ENCODE measurements at places on chromosomes 6 and 20.

GRCh38 chr20:47350181-47350550 is 6.3 kb downstream of the ZMYND8 start:
- no peak for DNase-seq

GRCh38 chr6:37807656-37808055 is 11.9 kb upstream of the ZFAND3 start:
- DNase-seq, result no peak

DNA sequence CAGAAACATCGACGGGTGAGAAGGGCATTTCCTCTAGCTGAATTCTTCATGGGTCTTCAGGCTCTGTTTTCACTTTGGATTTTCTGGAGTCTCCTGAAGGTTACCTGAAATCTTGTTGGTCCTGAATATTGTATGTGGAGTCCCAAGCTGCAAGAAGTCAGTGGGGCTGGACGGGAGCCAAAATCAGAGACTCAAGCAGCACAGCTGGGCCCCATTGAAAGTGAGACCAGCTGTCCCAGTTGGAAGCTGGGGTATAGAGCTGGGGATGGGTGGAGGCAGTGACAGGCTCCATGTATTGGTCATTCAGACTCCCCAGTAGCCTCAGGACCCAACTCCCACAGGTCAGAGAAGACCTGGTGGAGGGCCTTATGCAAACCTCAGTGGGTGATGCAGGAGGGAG is 111.3 kb upstream of the MLN start:
- no peak for DNase-seq

DNA sequence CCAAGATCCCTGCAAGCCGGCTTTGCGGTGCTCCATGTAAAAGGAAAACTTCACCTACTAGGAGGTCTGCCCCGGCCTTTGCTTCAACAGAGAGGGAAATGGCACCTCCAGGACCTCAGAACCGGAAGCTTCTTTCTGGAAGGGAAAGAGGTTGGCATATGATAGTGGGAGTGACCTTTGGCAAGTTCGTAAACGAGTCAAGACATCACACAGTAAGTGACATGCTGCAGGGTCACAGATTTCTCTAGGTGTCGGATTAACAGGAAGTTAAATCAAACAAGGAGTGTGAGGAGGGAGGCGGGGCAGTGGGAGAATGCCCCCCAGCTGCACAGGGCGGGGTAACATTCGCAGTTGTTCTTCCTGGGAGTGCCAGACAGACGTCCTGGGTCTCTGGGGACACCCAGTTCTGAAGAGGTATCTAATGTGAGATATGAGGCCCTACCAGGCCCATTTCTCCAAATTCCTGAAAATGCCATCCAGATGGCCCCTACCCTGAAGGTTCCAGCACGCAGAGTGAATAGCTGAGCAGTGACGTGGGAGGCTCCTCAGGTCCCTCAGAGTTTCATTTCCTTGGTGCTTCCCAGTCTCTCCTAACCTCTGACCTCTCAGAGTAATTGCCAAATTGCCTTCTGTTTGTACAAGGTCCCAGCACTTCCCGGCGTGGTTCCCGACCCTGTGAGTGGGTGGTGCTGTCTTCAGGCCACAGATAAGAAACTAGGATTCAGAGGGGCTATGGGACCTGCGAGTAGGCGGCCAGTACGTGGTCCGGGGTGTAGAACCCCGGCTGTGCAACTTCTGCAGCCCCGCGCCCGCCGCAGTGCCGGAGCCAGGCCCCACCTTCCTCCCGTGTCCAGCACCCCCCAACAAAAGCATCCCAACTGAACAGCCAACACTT is 1.9 kb downstream of the RRBP1 start:
- peak; percentile 96 for DNase-seq

DNA sequence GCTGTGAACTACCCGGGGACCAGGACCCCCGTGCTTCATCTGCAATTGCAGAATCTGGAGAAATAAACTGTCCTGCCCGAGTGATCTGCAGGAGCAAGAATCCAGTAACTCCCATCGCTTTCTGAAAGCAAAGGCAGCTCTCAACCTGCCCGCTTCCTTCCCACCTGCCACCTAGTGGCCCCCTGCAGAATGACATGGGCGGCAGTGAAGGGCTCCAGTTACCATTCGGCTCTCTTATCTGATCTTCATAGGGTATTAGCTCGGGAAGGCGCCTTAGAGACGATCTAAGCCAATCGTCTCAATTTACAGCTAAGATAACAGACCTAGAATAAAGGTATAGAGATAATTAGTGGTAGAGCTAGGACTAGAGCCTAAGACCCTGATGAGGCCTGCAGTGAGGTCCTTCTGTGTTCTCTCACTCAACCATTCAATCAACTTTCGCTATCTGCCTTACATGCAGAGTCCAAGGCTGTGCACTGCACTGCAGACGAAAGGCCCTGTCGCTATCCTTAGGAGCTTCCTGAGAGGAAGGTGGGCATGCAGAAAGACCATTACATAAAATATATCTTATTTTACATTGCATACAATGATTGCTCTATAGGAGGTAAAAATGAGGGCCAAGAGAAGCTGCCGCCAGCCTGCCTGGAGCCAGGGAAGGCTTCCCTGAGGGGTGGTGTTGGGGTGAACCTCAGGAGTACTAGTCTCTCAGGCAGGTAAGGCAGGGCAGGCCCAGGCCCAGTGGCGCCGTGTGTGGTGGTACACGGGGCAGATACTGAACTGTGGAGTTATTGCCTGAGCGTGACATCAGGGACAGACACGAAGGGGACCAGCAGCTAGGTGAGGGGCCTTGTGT is 7.1 kb upstream of the PSMG4 start:
- peak; percentile 83 for DNase-seq

DNA sequence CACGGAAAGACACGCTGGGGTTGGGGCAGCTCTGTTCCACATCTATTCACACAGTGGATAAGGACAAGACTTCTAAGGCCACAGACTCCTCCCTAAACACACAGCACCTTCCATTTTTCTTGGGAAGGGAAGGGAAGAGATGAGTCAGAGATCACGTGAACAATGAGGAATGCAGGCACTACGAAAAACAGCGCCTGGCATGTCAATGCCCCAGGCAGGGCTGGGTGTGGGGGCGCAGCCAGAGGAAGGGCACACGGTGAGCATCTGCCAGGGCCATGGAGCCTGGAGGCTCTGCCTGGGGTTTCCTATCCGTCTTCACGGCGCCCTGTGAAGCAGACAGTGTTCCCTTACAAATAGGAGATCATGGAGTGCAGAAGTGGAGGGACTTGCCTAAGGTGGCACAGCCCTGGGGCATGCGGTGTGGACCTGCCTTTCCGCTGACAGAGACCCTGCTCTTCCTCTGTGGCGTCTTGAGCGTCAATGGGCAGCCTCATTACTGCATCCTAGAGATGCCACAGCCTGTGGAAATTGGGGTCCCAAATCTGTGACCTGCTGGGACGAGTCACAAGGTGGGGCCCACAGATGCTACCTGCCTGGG is 15.4 kb downstream of the UNC93A start:
- DNase-seq, result no peak

DNA sequence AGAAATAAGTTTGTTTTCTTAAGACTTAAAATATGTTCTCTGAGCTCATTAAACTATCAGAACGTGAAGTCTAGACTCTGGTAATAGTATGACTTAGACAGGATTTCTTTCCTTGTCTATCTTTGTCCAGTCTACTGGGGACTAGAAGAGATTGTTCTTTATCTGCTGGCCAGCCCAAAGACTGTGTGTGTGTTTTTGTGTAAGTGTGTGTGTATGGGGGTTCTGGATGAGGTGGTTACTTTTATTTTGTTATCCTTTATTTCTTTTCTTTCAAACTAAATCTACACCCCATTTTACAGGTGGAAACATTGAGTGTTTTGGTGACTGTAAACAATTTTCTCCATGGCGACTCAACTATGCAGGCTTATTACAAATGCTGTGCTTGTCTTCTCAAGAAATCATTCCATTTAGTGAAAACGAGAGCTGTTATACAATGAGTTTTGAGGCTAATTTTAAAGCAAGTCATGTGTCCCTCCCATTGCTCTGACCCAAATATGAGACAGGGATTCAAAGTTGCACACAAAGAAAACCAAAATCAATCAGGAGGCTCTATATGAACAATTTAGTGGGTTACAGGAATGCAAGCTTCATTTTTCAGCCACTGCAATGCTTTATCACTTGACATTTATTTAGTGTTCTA is 97.6 kb downstream of the ELOVL5 start:
- no peak for DNase-seq

DNA sequence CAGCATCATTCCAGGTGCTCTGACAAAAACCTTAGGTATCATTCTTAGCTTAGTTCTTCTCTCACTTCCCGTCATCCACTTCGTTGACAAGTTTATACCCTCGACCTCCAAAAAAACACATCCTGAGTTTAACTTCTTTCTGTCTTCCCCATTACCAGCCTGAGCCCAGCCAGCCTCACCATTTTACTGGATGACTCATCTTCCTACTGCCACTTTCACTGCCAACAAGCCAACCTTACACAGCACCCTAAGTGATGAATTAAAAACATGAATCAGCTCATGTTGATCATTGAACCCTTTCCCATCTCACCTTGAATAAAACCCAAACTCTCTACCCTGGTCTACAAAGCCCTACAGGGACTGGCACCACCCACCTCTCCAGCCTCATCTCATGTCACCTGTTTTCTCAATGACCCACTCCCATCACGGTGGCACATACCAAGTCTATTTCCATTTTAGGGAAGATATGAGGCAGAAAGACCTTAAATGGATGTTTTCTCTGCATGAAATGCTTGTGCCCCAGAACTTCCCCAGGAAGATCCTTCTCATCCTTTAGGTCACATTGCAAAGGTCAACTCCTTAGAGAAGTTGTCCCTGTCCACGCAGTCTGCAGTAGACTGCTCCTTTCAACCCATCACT is 9.9 kb upstream of the UST start:
- DNase-seq, result no peak

DNA sequence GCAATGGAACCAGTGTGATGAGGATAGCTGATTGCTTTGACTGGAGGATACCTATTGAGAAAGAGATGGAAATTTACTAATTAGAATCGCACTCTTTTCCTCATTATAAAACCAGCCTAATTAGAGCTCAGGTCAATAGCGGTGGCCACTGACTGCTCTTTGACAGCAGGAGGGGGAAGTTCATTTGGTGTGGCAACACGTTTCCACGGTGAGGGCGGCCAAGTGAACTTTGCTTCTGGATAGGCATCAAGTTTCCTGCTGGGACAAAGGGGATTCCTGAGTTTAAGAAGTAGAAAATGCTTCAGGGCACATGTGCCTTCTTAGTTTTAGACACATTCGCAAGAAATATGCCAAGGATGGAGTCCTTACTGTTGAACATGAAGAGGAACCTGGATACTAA is 145.3 kb upstream of the NRN1 start:
- DNase-seq, result no peak

DNA sequence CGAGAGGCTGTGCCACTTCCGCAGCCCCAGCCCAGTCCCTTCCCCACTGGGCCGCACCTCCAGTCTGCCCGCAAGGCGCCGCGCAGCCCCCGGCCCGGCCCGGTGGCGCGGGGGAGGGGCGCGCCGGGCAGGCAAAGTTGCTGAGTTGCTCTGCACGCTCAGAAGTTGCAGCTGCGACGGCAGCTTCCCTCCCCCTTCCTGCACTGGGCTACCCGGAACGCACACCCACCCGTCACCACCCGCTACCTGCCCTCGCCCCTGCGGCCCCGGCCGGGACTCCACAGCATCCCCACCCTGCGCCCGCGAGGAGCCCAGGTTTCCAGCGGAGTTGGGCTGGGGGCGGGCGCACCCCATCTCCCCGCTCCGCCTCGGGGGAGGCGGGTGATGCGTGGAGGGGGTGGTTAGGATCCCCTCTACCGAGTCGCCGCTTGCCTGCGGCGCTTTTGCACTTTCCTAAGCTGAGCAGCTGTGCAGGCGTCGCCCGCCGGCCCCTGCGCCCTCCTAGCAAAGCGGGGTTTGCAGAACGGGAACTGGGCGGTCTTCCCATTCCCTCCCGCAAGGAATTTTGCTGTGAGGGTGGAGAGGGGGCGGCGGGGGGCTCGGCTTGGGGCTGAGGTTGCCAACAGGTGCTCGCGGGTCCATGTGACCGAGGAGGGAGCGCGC is 55.9 kb upstream of the RREB1 start:
- DNase-seq, result peak; percentile 41

DNA sequence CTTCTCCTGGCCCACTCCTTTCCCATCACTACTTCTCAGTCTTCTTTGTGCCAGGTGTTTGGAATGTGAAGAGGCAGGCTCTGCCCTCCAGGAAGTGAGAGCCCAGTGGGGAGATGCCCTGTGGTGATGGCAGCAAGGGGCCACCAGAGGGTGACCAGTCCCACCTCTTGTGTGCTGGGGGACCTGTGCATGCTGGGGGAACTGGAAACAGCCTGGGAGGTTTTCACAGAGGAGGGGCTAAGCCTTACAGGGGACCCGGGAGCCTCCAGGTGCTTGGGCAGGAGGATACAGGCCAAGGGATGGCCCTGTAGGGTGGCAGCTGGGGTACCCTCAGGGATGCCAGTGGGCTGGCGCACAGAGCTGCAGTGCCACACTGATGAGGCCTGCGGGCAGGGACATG is 72.3 kb downstream of the RAMACL start:
- DNase-seq, result peak; percentile 7

- no peak for DNase-seq
These were observed 274.6 kb downstream of the FOXC1 start for GRCh38 chr6:1884313-1884712.

- DNase-seq, result no peak
These were observed 45.6 kb upstream of the SMLR1 start for GRCh38 chr6:130781557-130781956.

DNA sequence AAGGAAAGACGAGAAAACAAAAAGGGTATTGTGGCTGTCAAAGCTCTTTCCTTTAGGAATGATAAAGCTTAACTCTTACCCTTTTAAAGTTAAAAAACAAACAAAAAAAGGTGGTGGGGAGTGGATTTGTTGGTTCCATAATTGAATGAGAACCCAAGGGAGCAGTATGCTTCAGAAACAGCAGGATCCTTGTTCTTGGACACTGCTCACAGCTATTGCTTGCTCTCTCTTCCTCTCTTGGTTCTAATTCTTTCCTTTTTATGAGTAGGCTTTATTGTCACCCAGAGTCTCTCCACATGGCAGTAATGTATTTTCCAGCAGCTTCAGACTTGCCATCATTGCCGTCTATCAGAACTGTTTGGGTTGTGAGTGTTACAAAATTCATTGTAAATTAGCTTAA is 18.7 kb upstream of the ATRN start:
- no peak for DNase-seq

- DNase-seq, result no peak
These were observed 10.0 kb downstream of the AFDN start for GRCh38 chr6:167836721-167837120.

DNA sequence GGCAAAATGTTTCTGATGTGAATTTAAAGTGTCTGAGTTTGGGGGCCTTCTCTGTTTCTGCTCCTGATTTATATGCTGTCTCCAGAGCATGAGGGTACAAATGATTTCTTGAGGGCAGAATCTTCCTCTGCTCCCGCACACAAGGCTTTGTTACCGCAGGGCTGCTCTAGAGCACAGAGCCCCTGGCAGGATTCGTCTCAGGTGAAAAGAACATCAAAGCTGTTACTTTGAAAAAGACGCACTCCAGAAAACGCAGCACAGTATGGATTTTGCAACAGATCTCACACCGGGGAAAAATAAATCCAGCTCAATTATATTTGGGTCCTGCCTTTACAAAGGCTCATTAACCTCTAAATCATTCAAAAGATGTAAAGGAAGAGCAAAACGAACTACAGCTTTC is 577.3 kb downstream of the PRKN start:
- DNase-seq, result no peak

GRCh38 chr6:150075034-150075421 is 6.1 kb upstream of the ULBP3 start:
- no peak for DNase-seq

All from EL (cell line).